LHCN-M2 (cell line): ENCODE measurements at places on chromosomes 2 and 18.

- no peak for DNase-seq
Observed at GRCh38 chr2:219783359-219783975, 156.0 kb downstream of the SLC4A3 start.

DNA sequence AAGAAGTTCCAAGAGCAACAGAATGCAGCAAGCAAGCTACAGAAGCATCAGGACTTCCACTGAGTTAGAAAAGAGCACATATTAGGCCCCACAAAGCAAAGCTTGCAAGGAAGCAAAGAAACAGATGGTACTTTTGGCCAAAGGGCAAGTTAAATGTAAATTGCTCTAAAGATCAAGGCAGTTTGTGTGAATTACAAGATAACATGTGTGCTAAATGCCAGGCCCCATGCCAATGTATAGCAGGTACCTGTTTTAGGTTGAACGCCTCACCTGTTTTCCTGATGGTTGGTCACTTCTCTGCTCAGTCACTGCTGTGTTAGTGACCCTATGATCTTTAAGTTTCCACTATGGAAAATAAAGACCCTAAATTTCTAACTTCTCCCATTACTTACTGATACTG lies 606.5 kb upstream of the GYPC start:
- no peak for DNase-seq

- peak; percentile 31 for DNase-seq
Observed at GRCh38 chr2:33013684-33014110, 66.9 kb downstream of the LTBP1 start.

- DNase-seq = peak; percentile 21
Observed at GRCh38 chr2:151946899-151947812, 118.9 kb upstream of the ARL5A start.
